ENCODE measurements at places on chromosomes 4 and X. TPM values are rescaled to one million over a fixed set of nuclear protein-coding genes. Genes with fewer than 3 reads are reported as not detected.

Gene TCEANC
- 3.8 TPM for total RNA-seq

Gene DEFB131A
- not detected for total RNA-seq

Gene PCYT1B
- total RNA-seq: 17.1 TPM

Gene SPATA4
- total RNA-seq: 0.20 TPM

GRCh38 chrX:68648960-68649359 is 1.5 kb downstream of the STARD8 start:
- no peak for DNase-seq

Gene AWAT2
- total RNA-seq: not detected

DNA sequence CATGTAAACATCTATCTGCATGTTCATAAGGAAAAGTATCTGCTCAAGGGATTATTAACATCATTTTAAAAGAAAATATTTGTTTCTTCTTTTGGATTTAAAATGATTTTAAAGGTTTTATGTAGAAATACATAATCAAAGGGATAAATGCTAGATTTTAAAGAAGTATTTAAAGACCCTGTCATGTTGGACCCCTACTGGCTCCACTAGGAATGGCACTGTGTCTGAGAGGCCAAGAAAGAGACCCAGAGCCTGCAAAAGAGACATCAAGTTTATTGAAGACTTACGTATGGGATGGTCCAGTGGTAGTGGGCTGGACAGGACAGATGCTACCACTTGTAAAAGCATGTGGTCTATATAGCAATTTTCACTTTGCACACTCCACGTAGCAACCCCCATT is 78.7 kb upstream of the PCDH18 start:
- DNase-seq: no peak

GRCh38 chr4:26239801-26240200 is 81.0 kb upstream of the RBPJ start:
- no peak for DNase-seq

GRCh38 chr4:7699031-7699430 is 240.6 kb downstream of the AFAP1 start:
- no peak for DNase-seq

DNA sequence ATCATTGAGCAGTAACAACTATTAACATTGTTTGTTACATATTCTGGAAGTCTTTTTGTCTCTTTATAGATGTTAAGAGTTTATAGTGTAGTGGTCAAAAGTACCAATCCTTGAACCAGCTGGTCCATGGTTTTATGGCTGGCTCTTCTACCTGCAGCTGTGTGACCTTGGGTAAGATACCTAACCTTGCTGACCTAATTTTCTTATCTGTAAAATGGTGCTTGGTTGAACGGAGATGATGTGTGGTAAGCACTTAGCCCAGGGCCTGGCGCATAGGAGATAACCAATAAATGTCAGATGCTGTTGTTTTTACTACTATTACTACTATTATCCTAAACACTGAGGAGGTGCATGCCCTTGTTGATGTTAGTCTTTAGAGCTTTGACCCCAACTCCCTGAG is 116.6 kb downstream of the TMEM164 start:
- DNase-seq: no peak

GRCh38 chrX:650324-650723 is 19.7 kb downstream of the SHOX start:
- peak; percentile 25 for DNase-seq

- no peak for DNase-seq
Observed at GRCh38 chr4:170339522-170339921, 249.8 kb upstream of the AADAT start.

DNA sequence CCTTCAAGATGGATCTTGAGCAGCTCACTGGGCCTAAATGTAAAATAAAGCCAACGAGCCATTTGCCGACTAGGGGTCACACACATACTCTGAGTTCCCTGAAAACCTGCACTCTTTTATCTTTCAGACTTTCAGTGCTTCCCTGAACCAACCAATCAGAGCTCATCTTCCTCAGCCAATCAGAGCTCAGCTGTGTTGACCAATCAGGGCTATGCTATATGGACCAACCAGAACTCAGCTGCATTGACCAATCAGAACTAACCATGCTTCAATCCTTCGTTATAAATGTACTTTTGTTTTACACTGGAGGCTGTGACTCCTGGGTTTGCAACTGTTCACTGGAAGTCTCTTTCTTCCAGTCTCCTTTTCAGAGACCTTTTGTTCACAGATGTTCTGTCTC is 19.3 kb downstream of the SLC25A53 start:
- DNase-seq: no peak

Gene KLB
- total RNA-seq: not detected

Gene INPP4B
- total RNA-seq: 35.4 TPM

- DNase-seq: peak; percentile 64
Observed at GRCh38 chr4:74793757-74794381, 454 bp downstream of the BTC start.
